ENCODE measurements at places on chromosomes 12 and 14.

- no peak for DNase-seq
Measured at GRCh38 chr14:55417955-55418354, 6.3 kb upstream of the ATG14 start.

DNA sequence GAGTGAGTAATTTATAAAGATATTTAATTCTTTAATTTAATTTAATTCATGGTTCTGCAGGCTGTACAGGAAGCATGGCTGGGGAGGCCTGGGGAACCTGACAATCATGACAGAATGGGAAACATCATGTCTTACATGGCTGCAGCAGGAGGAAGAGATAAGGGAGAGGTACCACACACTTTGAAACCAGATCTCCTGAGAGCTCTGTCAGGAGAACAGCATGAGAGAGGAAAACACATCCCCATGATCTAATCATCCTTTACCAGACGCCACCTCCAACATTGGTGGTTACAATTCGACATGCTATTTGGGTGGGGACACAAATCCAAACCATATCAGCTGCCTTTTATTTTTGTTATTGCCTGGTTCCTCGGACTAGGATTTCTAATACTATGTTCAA, 928.6 kb downstream of the TMEM121 start:
- DNase-seq = no peak

DNA sequence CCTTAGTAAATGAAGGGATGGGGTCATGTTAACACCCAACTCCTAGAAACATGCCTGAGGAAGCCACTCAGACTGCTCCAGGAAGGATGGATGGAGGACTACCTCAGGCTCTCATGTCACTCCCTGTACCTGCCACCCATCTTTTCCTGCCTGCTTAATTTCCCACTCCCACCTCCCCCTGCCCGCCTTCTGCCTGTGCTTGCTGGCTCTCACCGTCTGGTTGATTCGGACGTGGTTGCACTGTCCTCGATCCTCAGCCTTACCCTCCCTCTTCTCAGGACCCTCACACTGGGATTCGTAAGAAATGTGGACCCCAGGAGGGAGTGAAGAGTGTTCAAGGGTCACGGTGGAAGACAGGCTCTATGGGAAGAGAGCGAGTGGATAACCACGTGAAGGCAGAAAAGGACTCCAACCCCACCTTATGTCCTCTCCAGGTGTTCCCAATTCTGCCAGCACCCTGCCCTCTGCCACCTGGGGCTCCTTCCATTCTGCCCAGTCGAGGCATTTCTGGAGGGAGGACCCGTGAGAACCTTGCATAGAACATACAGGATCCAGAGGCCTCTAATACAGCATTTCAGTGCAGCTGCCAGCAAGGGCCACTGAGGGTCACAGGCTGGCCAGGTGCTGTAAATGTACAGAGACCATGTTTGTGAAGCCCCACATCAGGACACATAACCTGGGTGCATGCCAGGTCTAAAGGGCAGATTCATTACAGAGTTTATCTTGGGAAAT, 12.9 kb downstream of the ITGB7 start:
- DNase-seq = no peak

DNA sequence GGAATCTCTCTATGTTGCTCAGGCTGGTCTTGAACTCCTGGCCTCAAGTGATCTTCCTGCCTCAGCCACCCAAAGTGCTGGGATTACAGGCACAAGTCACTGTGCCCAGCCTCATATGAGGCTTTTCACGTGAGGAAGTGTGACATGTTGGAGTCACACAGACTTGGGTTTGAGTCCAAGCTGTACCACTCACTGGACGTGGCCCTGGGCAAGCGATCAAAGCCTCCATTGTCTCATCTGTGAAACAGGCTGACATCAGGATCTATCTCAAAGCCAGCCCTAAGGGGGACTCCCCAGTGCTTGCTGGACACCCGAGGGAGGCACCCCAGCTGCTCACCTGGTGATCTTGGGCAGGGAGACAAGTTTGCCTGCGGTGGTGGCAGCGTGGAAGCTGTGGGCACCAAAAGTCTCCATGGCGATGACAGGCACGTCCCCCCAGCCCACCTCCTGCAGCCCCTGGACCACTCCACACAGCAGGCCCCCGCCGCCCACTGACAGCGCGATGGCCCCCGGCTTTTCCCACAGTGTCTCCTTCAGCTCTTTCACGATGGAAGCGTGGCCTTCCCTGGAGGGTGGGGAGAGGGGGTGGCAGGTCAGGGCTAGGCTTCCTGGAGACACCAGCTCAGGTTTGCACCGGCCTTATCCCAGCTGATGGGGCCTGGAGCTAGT, 6.7 kb downstream of the SDS start:
- no peak for DNase-seq

GRCh38 chr12:66071549-66071948, 59.0 kb downstream of the LLPH start:
- DNase-seq = no peak

DNA sequence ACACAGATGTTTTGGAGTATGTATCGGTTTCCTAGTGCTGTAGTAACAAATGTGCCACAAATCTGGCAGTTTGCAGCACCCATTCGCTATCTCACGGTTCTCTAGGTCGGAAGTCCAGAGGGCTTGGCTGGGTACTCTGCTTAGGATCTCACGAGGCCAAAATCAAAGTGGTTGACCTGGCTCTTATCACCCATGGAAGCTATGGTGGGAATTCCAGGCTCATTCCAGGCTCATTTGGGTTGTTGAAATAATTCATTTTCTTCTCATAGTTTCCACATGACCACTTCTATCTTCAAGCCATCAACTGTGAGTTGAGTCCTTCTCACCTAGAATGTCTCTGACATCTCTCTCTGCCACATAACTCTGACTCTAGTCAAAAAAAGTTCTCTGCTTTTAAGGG, 431.0 kb upstream of the TMPO start:
- DNase-seq = no peak

GRCh38 chr12:132343294-132344004, 14.1 kb upstream of the GALNT9 start:
- no peak for DNase-seq

GRCh38 chr12:39835517-39836489, 216.2 kb upstream of the ABCD2 start:
- DNase-seq = no peak

- DNase-seq = no peak
Measured at GRCh38 chr12:6703631-6704030, 3.0 kb upstream of the PIANP start.

DNA sequence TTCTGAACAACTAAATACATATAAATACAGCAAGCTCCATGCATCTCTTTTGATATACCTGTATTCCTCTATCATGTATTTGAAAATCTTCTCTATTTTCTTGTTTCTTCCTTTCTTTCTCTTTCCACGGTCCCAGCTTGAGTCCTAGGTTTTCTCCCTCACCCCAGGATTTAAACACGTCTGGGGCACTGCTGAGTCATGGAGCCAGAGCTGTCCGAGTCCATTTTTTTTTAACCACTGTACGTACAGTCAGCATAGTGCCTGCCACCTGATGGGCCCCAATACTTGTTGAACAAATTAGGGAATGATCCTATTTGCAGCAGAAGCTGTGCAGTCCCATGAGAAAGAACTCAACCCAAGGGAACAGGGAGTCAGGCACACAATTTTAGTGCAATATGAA, 158.1 kb downstream of the ATP23 start:
- no peak for DNase-seq

GRCh38 chr12:7787574-7788293, 1.5 kb upstream of the NANOG start:
- no peak for DNase-seq

- DNase-seq = no peak
Measured at GRCh38 chr14:51228890-51229289, 11.2 kb upstream of the TMX1 start.

GRCh38 chr12:28079539-28079938, 107.0 kb upstream of the PTHLH start:
- DNase-seq = no peak

GRCh38 chr12:6435961-6436715, 8.6 kb upstream of the CD27 start:
- no peak for DNase-seq

DNA sequence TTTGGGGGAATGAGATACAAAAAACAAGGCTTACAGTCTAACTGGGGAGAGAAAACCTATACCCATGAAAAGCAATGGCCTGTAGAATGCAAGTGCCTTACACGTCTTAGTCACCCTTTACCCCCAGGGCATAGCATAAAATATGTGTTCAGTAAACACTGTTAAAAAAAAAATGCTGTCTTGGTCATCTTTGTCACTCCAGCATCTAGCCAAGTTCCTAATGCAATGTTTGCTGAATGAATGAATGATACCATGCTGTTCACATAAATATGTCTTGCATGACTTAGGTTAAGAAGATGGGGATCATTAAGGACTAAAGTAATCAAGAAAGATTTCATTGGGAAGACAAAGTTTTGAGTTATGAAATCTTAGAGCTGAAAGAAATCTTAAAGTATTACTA, 38.5 kb downstream of the PPP2R5E start:
- DNase-seq = no peak

All from brain microvascular endothelial cell (primary cell).